Skeletal muscle cell (primary cell): ENCODE measurements at places on chromosomes 2 and 18.

- peak; percentile 14 for DNase-seq
Observed at GRCh38 chr2:119407430-119408220, 24.0 kb upstream of the TMEM37 start.

DNA sequence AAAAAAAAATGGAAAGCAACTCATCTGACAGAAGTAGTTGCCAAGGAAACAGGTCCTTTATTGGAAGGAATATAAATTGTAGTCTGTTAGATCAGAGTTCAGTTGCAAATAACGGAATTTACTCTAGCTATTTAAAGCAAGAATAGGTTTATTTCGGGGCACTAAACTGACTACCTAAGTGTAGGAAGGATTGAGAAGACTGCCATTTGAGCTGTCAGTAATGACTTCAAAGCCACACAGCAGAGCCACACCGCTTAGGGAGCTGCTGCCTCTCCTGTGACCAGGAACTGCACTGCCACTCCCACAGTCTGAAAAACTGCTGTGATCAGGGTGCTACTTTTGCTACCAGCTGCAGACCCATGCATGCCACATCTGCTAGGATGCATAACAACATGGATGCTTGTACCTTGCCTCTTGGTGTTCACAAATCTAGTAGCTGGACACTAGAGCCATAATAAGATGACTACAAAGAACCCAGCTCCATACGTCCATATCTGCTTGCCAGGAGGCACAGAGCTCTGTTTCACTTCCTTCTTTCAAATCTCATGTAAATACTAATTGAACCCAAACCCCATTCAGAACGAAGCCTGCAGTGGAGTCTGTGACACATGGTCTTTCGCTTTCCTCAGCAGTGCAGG lies 2.2 kb downstream of the DSG2 start:
- DNase-seq, result no peak

DNA sequence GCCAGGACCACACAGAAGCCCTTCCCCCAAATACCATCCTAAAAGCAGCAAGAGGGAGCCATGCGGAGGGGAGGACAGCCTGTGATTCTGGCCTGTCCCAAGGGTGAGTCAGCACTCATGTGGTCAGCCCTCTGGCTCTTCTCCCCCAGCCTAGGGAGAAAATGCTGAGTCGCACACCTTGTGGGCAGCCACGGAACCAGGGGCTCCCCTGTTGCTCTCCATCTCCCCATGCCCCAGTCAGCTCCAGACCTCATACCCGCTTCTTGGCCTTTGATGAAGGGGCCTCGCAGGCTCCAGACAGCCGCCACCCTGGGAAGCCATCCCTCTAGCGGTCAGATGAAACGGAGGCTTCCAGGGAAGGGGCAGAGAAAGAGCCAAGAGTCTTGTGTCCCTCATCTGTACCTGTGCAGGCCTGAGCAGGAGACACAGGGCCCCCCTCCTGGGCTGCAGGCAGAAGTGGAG lies 181.3 kb upstream of the SIX2 start:
- DNase-seq, result no peak

DNA sequence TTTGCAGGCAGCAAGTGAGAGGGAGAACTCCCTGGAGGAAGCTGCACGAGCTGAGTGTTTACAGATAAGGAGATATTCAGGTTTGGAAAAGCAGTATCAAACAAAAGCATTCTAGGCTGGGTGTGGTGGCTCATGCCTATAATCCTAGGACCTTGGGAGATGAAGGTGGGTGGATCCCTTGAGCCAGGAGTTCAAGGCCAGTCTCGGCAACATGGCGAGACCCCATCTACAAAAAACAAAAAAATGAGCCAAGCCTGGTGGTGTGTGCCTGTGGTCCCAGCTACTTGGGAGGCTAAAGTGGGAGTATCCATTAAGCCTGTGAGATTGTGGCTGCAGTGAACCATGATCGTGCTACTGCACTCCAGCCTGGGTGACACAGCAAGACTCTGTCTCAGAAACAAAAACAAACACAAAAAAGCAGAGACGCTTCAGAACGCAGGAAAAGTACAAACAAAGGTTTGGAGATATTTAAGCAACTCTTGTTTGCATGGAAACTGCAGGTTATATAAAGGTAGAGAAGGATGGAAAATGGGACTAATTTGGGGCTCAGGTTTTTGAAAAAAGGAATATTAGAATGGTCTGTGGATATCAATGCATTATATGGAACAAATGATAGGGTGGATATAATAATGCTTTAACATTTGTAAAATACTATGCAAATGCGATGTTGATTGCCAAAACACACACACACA lies 31.6 kb downstream of the MYCN start:
- DNase-seq, result no peak

DNA sequence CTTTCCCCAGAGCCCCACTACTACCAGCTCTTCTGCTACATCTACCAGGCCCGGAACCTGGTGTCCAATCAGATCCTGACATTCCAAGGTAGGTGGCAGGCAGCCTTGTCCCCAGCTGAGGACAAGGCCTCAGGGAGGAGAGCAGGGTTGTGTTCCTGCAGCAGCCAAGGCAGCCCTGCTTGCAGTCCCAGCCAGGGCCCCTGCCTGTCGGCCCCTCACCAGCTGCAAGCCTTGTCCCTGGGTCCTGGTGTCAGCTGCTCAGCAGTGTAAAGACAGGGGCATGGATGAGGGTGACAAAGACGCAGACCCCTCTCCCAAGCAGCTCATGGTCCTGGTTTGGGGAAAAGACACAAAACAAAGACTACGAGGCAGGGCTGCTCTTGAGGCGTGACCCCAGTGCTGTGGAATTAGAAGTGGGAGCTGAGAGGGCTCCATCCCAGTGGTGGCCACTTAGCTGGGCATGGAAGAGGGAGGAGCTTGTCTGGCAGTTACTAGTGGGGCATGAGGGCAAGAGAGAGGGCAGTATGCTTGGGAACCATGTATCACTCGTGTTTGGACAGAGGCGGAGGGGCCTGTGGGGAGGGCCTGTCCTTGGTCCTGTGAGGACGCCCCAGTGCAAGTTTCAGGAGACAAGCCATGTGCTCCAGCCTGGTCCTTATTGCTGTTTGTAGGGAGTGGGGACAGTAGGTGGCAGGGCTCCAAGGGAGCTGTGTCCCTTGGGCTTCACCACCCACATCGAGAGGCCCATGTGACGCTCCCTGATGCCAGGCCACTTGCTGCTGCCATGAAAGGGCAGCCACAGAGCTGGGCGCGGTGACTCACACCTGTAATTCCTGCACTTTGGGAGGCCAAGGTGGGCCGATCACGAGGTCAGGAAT lies 47.5 kb downstream of the LMAN2L start:
- no peak for DNase-seq

- no peak for DNase-seq
Observed at GRCh38 chr2:1584051-1584531, 160.2 kb downstream of the PXDN start.

DNA sequence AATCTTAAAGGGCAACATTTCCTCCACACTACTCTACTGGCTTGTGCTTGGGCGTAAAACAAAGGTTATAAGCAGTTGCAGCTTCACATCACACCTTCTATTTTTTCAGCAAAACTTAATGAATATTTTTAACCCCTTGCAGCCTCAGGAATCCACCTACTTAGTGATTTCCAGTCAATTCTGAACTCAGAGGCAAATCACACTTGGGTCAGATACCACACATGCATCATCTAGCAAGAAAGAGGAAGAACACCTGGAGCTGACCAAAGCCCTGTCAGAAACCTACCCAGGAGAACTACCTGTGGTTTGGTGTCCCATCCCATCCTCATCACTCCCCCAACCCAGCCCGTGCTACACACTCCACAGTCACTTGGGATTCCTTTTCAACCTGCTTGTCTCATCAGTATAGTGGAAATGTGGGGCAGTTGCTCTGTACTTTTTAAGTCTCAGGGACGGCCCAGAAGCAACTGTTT lies 25.5 kb downstream of the PIAS2 start:
- DNase-seq, result no peak

- DNase-seq, result no peak
Observed at GRCh38 chr18:48933578-48934414, 17.0 kb downstream of the SMAD7 start.

GRCh38 chr2:177881008-177881747 lies 191.4 kb downstream of the PDE11A start:
- DNase-seq, result no peak

DNA sequence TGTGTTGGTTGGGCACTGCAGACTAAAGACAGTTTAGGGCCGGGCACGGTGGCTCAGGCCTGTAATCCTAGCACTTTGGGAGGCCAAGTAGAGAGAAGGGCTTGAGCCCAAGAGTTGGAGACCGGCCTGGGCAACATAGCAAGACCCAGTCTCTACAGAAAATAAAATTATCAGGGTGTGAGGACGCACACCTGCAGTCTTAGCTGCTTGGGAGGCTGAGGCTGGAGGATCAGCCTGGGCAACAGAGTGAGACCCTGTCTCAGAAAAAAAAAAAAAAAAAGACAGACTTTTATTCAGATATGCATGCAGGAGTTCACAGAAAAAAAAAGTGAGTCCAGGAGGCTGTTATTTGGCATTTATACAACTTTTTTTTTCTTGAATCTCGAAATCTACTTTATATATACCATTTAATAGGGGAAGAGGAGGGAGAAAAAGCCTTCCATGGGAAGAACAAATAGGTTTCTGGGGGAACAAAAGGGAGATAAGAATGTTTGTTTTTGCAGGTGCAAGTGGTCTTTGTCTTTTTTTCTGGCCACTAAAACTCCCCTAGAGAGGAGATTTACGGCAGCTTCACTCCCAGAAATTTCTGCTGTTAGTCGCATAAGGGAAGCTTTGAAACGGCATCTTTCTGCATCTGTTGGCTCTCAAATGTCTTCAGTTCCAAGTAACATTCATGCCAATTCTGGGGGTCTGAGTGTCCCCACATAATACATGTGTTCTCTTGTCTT lies 4.1 kb upstream of the MSH6 start:
- no peak for DNase-seq

DNA sequence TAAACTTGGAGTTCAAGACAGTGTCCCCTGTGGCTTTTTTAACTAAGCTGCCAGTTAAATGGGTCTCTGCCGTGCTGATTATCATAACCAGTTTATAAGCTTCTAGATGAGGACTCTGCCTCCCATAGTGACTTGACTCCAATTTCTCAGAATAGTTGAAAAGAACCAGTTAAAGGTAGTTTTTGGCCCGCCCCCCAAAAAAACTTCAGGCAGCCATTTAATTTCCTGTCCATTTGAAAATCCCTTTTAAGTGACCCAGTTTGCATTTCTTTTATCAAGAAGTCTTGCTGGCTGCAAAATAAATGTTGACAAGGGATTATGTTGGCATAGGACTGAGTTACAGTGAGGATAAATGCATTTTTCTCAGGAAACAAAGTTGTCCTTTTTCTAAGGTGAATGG lies 2.3 kb downstream of the SLC20A1 start:
- no peak for DNase-seq

DNA sequence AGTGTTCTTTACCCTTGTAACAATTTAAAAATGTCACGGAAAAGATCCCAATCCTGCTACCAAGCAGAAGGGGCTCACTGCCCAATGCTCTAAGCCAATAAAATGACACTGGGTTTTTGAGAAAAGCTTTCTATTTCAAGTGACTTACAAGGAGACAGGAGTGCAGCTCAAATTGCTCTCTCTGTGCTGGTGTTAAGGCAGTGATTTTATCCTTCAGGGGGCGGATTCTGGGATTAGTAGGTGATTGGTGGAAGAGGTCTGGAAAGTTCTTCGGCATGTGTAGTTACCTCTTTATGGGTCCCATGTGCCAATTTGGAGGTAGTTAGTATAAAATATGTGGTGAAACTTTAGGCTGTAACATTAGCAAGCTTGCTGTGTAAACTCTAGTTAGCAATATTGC lies 27.4 kb upstream of the MCM6 start:
- no peak for DNase-seq

GRCh38 chr2:55431982-55432627 lies 12.4 kb upstream of the CCDC88A start:
- no peak for DNase-seq

DNA sequence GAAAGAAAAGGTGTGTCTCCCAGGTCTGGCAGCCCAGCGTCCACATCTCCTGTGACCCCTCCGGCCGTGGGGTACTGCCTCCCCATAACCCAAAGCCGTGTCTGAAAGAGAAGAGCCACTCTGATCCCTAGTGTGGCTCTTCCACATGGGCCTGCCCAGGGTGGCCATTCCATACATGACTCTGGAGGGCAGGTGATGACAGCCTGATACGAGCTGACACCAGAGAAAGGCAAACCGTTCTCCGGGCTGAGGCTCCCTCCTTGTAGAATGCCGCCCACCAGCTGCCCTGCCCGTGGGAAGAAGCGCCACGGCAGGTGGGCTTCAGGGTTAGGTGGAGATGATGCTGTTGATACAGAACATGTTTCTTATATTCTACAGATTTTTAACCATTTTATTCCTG lies 451.6 kb upstream of the SALL3 start:
- no peak for DNase-seq

GRCh38 chr18:6571239-6571602 lies 156.5 kb upstream of the L3MBTL4 start:
- no peak for DNase-seq

DNA sequence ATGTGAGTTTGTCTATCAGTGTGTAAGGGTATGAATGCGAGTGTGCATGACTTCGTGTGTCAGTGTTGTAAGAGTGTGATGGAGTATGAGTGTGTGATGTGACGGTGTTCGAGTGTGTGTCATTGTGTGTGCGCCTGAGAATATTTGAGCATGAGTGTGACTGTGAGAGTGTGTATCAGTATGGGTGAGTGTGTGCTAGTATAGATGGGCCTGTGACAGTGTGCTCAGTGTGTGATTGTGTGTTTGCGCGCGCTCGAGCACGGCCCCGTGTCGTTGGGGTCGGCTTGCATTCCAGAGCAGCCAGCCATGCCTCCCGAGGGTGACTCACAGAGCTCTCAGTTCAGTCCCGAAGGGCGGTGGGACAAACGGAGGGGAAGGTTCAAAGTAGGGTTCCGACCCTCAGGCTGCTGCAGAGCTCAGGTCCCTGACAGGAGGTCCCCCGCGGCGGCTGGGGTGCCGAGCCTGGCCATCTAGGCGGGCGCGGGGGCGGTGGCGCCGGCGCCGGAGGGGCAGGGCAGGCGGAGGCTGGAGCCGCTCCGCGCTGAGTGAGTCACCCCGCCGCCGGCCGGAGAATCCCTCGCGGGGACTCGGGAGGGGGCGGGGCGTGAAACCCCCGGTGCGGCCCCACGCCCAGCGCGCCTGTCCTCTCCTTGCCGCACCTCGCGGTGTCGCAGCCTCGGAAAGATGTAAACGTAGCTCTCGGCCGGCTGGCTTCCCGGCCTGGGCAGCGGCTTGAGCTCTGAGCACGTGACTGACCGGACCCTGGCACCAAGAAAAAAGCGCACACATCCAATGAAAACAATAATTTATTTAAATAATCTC lies 3.8 kb downstream of the DLX2 start:
- no peak for DNase-seq

- no peak for DNase-seq
Observed at GRCh38 chr2:120869730-120870466, 134.2 kb downstream of the GLI2 start.

GRCh38 chr2:74414881-74415761 lies 6.3 kb downstream of the C2orf81 start:
- DNase-seq, result no peak

- no peak for DNase-seq
Observed at GRCh38 chr2:136323935-136324334, 206.0 kb upstream of the CXCR4 start.

- DNase-seq, result no peak
Observed at GRCh38 chr2:108586631-108587030, 52.4 kb downstream of the LIMS1 start.
